ENCODE measurements at places on chromosomes 7 and 10. TPM values are rescaled to one million over a fixed set of nuclear protein-coding genes. Genes with fewer than 3 reads are reported as not detected.

DNA sequence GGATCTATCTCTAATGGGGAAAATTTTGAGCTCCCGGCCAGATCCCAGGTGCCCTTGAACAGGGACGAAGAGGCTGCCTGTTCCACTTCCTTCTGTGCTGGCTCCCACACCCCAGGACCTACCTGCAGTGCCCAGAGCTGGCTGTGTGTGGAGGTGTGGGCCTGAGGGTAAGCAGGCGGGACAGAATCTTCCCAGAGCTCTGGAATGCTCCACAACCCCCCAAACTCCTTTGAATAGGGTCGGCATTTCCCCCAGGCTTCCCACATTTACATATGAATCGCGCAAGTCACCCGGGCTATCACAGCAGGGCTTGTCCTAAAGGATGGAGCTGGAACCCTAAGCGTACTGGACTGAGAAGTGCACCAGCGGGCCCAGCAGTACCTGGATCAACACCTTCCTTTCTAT is 95.9 kb downstream of the DNMBP start:
- no peak overlapping the region for H3K27ac ChIP-seq
- H3K27me3 ChIP-seq = no peaks in the 10 kb centered on the region
- H3K36me3 ChIP-seq = peaks cover 1% of the 10 kb centered on the region

DNA sequence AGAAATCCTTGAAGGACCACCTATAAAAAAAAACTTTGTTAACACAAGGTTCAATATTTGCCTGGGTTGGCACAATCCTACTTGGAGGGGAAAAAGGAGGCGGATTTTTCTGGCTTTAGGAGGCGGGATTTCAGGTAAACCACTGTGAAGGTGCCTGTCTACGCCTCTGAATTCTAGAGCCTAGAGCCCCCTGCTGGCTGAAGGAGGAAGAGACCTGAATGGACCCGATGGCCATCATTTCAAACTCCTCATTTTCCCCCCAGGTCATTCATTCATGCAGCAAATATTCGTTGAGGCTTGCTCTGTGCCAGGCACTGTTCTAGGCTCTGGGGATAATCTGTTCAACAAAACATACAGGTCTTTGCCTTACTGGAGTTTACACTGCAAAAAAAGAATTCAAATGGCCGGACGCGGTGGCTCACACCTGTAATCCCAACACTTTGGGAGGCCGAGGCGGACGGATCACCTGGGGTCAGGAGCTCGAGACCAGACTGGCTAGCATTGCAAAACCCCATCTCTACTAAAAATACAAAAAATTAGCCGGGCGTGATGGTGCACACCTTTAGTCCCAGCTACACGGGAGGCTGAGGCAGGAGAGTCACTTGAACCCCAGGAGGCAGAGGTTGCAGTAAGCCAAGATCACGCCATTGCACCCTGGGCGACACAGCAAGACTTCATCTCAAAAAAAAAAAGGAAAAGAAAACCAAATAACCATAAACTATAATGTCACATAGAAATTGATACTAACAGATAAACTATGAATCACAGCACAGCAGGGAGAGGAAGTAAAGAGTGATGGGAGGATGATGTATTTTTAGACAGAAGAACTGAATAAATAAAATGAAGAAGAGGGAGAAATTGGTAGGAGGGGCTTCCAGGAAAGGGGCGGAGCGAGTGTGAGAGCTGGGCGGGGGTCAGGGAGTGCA is 90.1 kb upstream of the NFE2L3 start:
- no peak for DNase-seq
- no peak overlapping the region for H3K27ac ChIP-seq
- H3K27me3 ChIP-seq = no peaks in the 10 kb centered on the region
- H3K4me3 ChIP-seq = no peak overlapping the region

SPDYE8 gene
- not detected for total RNA-seq

GRCh38 chr10:131140606-131141005 is 170.9 kb downstream of the TCERG1L start:
- peak; percentile 72 for DNase-seq
- no peaks in the 10 kb centered on the region for H3K4me1 ChIP-seq
- no peak overlapping the region for H3K4me3 ChIP-seq

DNA sequence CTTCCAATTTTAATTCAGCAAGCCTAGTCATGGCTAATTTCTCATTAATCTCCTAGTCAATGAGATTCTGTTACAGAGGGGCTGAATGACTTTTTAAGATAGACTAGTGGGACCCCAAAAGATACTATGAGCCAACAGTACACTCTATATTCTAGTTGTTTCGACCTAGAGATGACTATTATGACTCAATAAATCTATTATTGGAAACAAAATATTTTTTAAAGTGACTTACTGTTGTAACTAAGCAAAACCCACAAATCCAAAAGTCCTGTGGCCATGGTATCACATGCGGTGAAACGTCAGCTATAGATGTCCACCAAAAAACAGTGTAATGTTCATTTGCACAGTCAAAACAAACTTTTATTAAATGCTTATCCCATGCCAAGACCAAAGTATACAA is 95.3 kb upstream of the ADO start:
- no peak overlapping the region for H3K27ac ChIP-seq
- H3K27me3 ChIP-seq = no peaks in the 10 kb centered on the region
- no peaks in the 10 kb centered on the region for H3K36me3 ChIP-seq
- peaks cover 12% of the 10 kb centered on the region for H3K4me1 ChIP-seq
- no peak for DNase-seq
- H3K4me3 ChIP-seq = no peak overlapping the region

DNA sequence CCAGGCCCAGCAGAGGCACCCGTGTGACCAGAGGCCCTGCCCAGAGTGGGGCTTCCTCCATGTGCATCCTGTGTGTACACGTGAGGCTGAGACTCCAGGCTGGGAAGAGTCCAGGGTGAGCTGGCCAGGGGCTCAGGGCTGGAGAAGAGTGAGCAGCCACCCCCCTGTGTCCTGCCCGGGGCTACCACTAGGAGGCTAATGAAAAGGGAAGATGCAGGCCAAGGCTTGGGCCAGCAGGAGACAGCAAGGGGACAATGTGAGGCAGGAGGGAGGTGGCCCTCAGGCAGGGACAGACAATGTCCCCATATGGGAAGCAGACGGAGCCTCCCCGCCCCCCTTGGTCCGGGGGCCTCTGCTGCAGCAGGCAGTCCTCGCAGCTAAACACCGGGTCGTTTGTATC is 102.0 kb downstream of the HIF1AN start:
- H3K27ac ChIP-seq = no peak overlapping the region
- no peaks in the 10 kb centered on the region for H3K4me1 ChIP-seq
- no peak overlapping the region for H3K4me3 ChIP-seq
- no peak for DNase-seq
- H3K36me3 ChIP-seq = no peaks in the 10 kb centered on the region

KCP gene
- total RNA-seq = 0.14 TPM

INHBA gene
- 0.77 TPM for total RNA-seq

- H3K4me3 ChIP-seq = no peak overlapping the region
- no peaks in the 10 kb centered on the region for H3K36me3 ChIP-seq
- no peak for DNase-seq
- no peak overlapping the region for H3K27ac ChIP-seq
- no peaks in the 10 kb centered on the region for H3K4me1 ChIP-seq
Measured at GRCh38 chr10:28382525-28383269, 79.8 kb upstream of the MPP7 start.

SLK gene
- total RNA-seq = 33.5 TPM

GRCh38 chr10:60817398-60817805 is 39.1 kb downstream of the CDK1 start:
- H3K4me1 ChIP-seq = peaks cover 24% of the 10 kb centered on the region
- H3K36me3 ChIP-seq = no peaks in the 10 kb centered on the region
- H3K27me3 ChIP-seq = no peaks in the 10 kb centered on the region
- peak overlapping the region; percentile 45 for H3K27ac ChIP-seq
- no peak overlapping the region for H3K4me3 ChIP-seq

DNA sequence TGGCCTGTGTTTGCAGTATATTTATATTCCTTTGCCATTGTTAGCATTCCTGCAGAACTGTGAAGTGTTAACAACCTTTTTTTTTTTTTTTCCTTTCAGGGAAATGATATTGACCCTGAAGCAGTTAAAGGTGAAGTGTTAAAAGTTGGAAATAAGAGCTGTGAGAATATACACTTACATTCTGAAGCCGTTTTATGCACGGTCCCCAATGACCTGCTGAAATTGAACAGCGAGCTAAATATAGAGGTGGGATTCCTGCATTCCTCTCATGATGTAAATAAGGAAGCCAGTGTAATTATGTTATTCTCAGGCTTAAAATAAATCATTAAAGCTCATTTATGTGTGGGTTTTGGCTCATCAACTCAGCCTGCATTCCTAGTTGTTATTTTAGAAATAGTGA is 92.8 kb upstream of the CAPZA2 start:
- H3K4me3 ChIP-seq = no peak overlapping the region
- no peaks in the 10 kb centered on the region for H3K4me1 ChIP-seq
- no peak for DNase-seq
- no peak overlapping the region for H3K27ac ChIP-seq
- H3K27me3 ChIP-seq = no peaks in the 10 kb centered on the region

DNA sequence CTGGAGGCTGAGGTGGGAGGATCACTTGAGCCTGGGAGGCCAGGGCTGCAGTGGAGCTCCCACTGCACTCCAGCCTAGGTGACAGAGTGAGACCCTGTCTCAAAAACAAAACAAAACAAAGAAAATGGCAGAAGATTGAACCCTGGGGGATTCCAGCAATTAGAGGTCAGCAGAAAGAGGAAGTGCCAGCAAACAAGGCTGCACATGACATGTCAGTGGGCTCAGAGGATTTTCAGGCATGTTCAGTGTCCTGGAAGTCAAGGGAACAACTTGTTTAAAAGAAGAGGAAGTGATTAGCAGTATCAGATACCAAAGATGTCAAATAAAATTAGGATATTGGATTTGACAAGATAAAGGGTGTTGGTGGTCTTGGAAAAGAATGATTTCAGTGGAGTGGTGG is 32.3 kb downstream of the RAB18 start:
- peaks cover under 1% of the 10 kb centered on the region for H3K4me1 ChIP-seq
- no peak overlapping the region for H3K4me3 ChIP-seq
- H3K27ac ChIP-seq = peak overlapping the region; percentile 31

DNA sequence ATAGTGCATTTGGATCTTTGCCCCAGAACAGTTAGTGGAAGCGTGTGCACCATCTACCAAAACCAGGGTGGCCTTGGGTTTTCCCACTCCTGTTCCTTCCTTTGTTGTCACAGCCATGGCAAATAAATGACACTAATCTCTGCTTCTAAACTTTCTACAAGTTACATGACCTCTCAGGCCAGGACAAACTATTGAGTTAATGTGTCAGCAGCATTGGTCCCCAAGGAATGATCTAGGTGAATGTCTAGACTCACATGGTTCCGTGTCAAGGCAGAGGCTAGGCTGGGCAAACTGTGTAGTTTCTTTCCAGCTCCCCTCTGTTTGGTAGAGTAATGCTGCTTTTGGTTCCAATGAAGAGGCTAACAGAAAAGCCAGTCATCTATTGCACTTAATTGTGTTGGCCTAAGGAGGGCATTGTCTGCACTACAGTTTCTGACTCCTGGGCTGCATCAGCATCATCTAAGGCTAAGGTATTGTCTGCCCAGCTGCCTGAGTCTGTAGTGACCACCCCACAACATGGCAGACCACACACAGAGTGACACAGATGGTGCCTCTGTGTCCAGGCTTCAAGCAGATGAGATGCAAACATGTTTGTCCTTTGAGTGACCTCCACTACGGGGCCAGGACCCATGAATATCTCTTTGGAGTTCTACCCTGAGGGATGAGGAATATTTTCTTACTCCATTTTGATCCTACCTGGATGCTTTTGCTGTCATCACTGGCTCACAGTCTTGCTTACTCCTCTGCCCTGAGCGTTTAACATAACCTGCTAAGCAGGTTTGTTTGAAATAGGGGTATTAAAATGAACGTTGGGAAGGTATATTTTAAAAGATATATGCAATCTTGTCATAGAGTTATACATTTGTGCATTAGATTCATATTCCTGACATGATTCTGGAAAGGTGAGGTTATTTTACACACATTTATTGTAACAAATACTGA is 1.7 kb downstream of the CYP3A4 start:
- peaks cover 7% of the 10 kb centered on the region for H3K27me3 ChIP-seq
- no peaks in the 10 kb centered on the region for H3K36me3 ChIP-seq
- DNase-seq = no peak

HTRA1 gene
- 46.7 TPM for total RNA-seq

GRCh38 chr10:100370714-100371481 is 23.9 kb downstream of the SCD start:
- H3K27ac ChIP-seq = peak overlapping the region; percentile 48
- peak; percentile 84 for DNase-seq
- peaks cover 58% of the 10 kb centered on the region for H3K4me1 ChIP-seq
- no peaks in the 10 kb centered on the region for H3K36me3 ChIP-seq
- no peak overlapping the region for H3K4me3 ChIP-seq
- no peaks in the 10 kb centered on the region for H3K27me3 ChIP-seq

DNA sequence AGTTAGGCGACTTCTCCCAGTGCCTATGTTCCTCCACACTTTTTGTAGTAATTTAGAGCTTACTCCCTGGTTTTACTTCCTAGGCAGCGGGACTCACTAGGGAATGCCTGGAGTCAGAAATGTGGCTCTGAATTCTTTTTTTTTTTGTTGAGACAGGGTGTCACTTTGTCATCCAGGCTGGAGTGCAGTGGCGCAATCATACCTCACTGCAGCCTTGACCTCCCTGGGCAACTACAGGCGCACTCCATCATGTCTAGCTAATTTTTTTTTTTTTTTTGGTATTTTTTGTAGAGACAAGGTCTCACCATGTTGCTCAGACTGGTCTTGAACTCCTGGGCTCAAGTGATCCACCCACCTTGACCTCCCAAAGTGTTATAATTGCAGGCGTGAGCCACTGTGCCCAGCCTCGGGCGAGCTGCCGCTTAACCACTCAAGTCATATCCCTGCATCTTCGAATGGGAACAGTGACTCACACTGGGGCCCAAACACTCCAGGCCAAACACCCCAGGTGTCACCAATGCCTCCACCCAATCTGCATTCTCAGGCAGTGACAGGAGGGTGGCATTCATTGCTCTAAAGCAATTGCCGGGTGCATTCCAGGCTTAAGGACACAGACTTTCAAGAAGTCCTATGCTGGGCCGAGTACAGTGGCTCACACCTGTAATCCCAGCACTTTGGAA is 19.6 kb downstream of the RGS10 start:
- no peak overlapping the region for H3K27ac ChIP-seq
- H3K4me3 ChIP-seq = no peak overlapping the region
- H3K27me3 ChIP-seq = no peaks in the 10 kb centered on the region
- DNase-seq = peak; percentile 35
- H3K36me3 ChIP-seq = peaks cover 22% of the 10 kb centered on the region

NPTX2 gene
- 64.6 TPM for total RNA-seq

DNA sequence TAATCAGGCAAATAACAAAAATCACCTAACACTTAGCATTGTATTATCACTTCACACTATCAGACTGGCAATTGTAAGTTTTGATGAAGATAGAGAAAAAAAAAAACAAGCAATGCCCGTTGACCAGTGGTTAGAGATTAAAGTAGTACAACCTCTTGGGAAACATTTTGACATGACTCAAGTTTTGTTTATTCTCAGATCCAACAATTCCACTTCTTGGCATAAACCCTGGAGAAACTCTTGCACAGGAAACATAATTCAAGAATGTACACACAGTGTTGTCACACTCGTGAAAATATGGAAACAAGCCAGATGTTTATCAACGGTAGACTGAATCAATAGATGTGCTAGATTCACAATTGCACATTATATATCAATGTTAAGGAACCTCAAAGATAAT is 37.2 kb downstream of the FRMD4A start:
- H3K27ac ChIP-seq = no peak overlapping the region
- DNase-seq = no peak
- no peaks in the 10 kb centered on the region for H3K4me1 ChIP-seq
- H3K27me3 ChIP-seq = no peaks in the 10 kb centered on the region
- no peaks in the 10 kb centered on the region for H3K36me3 ChIP-seq

- H3K27ac ChIP-seq = no peak overlapping the region
- H3K4me1 ChIP-seq = no peaks in the 10 kb centered on the region
- H3K27me3 ChIP-seq = no peaks in the 10 kb centered on the region
- no peaks in the 10 kb centered on the region for H3K36me3 ChIP-seq
Measured at GRCh38 chr10:26172131-26172530, 44.4 kb upstream of the GAD2 start.

Data from spleen (tissue), 13 donors.